Left lobe of liver (tissue), 2 donors: ENCODE measurements at places on chromosomes 1 and 21. TPM values are rescaled to one million over a fixed set of nuclear protein-coding genes. Genes with fewer than 3 reads are reported as not detected.
A peak's percentile ranks its signal among the peaks of the same experiment; 100 is the strongest.

Gene TXLNA
- total RNA-seq, result 31.1 TPM

Gene SNX7
- 8.3 TPM for total RNA-seq

Gene AZIN2
- 0.55 TPM for total RNA-seq

Gene CHIT1
- total RNA-seq, result 0.28 TPM

Gene ITGB2
- 13.6 TPM for total RNA-seq

Gene NECTIN4
- not detected for total RNA-seq

- no peak for DNase-seq
Observed at GRCh38 chr1:202579806-202580205, 130.4 kb downstream of the SYT2 start.

DNA sequence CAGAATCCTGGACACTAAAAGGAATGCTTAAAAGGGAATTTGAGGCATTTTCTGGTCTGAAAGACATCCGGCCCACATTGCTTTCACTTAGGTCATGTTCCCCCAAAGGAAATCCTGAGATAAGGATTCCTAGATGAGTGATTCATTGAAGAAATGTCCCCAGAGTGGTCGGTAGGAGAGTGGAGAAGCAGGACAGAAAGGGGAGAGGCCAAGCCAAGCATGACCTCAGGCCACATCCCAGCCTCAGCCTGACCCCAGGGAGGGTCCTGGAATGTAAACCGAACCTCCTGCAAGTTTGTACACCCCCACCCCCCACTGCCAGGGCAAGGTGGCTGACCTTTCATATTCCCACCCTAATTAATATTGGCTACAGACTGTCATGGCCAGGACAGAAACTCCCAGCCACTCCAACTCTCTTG lies 16.6 kb downstream of the HIVEP3 start:
- DNase-seq, result no peak

GRCh38 chr1:172824209-172824608 lies 165.3 kb downstream of the FASLG start:
- no peak for DNase-seq

GRCh38 chr1:46549697-46550681 lies 1.5 kb downstream of the KNCN start:
- DNase-seq, result no peak

DNA sequence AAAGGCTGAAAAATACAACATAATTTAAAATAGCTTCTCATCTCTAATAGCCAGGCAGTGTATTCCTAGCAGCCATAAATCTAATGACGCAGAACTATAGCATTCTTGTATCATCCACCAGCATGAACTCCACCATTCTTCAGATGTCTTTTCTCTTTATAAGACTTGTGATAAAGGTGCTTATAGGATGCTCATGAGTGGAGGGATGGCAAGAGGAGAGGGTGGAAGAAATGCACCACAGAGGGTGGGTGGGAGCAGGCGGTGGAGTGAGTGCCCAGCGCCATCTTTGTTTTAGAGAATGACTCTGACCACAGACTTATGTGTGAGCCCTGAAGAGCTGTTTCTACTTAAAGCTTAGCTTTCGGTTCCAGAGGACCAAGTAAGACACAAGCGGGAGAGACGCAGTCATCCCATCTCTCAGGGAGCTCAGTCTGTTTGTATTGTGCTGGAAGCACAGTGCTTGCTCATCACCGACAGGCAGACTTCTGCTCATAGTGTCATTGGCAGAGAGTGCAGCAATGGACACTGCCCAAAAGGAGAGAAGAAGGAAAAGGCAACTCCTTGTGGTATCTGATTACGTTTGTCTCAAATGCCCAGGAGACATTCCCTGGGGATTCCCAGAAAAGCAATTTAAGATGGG lies 65.6 kb downstream of the KCNJ15 start:
- DNase-seq, result no peak

DNA sequence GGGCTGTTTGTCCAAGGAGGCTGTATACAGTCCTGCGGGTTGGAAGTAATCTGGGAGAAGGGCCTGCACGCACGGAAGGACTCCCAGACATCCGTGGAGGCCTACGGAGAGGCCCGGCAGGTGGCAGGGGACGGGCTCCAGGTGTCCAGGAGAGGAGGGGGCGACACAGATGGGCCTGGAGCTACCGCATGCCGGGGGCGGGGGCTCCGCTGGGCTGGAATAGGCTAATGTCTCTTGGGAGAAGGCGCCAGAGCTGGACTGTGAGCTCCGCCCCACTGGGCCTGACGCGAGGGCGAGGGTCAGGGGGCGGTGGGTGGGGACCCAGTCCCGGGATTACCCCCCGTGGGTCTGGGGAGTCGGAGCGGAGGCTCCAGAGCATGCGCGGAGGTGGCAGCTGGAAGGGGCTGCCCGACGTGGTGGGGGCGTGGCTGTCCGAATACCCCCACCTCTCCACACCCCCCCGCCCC lies 659 bp downstream of the AGO1 start:
- DNase-seq, result peak; percentile 65

- no peak for DNase-seq
Observed at GRCh38 chr1:57976216-57976615, 552.4 kb upstream of the DAB1 start.

- no peak for DNase-seq
Observed at GRCh38 chr1:157983787-157984186, 9.7 kb upstream of the KIRREL1 start.

DNA sequence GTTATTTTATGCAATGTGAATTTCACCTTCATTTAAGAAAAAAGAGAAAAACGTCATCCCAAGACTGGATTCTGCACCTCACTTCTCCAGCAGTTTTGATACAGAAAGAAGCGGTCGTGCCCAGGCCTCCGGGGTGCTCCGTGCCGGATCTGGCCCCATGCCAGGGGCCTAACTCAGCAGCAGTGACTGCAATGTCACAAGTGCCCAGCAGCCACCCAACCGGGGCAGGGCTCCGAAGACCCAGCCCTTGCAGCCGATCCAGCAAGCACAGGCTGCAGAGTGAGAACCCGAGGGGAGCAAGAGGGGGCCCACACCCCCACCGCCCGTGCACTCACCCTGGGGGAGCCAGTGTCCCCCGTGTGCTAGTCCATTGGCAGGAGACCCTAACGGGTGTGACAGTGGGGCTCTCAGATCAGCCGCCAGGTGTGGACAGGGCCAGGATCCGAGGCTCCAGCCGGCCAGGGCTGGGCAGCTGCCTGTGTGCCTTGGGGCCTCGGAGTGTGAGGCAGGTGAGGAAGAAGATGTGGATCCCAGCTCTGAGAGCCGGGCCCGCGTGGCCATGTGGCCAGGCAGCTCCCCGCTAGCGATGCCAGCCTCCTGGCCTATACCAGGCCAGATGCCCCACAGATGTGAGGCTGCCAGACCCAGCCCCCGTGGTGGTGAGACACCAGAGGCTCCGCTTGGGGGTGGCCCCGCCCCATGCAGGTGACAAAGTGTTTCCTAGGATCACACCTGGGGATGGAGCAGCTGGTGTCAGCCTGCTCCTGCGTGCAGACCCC lies 60.6 kb downstream of the MEGF6 start:
- DNase-seq, result no peak

DNA sequence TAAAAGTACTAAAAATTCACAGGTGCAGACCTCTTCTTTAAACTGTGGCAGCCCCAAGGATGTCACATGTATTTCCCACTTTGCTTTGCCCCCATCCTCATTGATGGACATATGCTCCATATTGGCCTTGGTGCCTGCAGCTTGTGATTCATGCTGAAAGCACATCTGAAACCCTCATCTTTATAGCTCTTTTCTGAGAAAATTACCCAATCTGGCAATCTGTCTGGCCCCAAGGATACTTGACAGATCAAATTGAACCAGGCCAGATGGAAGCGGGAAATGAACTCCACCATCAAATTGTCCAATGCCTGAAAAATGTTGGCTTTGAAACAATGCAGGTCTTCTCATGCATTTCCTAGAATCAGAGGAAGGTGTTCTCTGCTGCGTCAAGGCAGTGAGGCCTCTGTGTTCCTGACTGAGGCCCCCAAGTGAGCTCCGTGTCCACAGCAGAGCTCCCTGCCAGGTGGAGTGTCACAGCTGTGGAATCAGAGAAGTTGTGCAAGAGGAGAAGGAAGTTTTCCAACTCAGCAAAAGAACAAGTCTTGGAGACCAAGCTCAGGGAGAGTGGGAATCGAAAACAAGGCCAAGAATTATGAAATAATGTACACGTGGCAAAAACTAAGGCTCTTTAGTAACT lies 323.7 kb downstream of the PLPP3 start:
- DNase-seq, result no peak

DNA sequence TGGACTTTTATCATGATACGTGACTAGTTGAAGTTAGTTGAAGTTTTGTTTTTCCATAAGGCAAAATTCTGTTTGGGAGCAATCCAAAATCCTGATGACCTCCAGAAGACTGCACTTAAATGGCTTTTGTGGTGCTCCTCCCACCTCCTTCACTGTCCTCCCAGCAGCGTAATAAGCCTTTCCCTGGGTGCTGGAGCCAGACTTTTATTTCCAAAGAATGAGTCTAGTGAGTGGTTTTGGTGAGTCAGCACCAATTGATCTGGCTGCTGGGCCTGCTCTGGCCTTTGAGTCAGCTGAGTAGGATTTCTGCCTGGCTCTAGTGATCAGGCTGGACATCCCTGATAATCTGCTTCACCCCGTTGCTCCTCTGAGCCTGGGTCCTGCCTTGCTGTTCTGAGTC lies 21.7 kb upstream of the KCND3 start:
- no peak for DNase-seq

GRCh38 chr1:64711266-64711665 lies 33.6 kb upstream of the RAVER2 start:
- DNase-seq, result no peak

DNA sequence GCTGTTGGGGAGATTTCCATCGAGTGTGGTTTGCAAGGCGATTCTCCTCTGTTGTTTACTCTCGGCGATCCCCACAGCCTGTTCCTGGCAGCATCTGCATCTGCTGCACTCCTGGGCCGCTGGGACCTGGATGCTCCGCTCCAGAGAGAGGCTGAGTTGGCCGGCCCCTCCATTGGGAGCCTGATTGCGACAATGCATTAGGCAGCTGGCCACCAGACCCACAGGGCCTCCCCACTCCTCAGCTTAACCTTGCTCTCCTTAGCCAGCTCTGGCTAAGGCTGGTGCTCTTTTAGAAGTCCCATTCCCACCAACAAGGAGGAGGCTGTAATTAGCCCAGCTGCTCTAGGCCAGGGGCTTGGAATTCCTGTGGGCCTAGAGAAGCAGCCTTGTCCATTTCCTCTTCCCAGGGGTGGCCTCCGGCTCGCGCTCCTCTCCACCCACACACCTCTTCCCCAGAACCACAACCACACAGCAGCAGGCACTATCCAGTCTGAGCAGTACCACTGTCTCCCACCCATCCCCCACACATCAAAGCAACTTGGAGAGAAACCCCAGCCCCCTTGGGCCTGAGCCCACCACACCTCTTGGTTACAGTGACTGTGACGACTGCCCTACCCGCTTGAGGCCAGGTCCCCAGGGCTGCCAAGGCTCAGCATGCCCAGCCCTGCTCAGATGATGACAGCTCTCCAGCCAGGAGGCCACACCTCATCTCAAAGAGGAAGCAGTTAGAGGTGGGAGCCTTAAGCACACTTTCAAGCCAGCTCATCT lies 193.8 kb upstream of the EDN2 start:
- no peak for DNase-seq

GRCh38 chr1:77371396-77371795 lies 89.6 kb downstream of the AK5 start:
- DNase-seq, result no peak

- DNase-seq, result no peak
Observed at GRCh38 chr1:153962088-153963029, 978 bp downstream of the SLC39A1 start.

DNA sequence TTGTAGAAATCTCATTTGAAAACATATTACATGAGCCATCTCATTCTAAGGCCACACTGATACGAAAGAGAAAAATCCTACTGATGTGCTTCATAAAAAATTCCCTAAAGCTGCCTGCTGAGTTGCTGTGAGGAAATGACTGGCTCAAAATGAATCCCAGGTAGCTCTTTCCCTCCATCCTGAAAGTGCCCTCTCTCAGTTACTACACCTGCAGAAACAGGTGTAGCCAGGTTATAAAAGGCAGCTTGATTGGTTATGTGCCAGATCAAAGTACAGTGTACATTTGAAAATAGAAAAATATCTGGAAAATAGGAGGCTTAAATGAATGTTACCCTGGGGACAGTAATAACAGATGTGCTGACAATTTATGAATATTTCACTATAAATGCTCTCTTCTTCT lies 833.4 kb upstream of the ADGRL4 start:
- DNase-seq, result no peak

GRCh38 chr1:180539136-180539535 lies 19.6 kb upstream of the OVAAL start:
- no peak for DNase-seq

GRCh38 chr21:36830100-36830499 lies 131.2 kb downstream of the SIM2 start:
- DNase-seq, result no peak

DNA sequence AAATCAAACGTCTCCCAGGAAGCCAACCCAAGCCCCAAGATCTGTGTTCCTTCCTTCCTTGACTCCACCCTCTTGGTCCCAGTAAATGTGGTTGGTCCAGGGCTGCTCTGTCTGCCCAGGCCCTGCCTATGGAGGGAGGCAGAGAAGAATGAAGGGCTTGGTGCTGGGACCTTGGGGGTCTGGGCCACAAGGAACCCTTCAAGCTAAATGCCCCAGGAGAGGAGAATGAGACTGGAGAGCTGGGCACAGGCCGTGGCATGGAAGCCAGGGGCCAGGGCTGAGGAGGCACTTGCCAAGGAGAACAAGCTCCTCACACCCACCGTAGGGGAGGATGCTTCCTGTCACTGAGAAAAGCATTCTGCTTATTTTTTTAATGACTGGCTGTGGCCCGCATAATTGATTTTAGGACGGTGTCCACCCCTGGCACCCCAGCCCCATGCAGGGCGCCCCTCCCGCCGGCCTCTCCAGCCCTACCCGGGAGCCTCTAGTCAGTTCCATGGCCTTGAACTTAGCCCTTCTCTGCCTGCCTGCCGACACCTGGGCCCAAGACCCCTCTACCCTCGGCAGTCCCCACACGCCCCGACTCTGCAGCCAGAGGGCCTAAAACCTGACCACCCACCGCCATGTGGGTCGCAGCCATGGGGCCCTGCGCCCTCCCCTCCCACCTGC lies 889 bp downstream of the CLEC20A start:
- DNase-seq, result no peak

GRCh38 chr1:55217226-55217986 lies 2.2 kb upstream of the USP24 start:
- no peak for DNase-seq

- DNase-seq, result no peak
Observed at GRCh38 chr1:173421286-173421685, 55.8 kb upstream of the PRDX6 start.

DNA sequence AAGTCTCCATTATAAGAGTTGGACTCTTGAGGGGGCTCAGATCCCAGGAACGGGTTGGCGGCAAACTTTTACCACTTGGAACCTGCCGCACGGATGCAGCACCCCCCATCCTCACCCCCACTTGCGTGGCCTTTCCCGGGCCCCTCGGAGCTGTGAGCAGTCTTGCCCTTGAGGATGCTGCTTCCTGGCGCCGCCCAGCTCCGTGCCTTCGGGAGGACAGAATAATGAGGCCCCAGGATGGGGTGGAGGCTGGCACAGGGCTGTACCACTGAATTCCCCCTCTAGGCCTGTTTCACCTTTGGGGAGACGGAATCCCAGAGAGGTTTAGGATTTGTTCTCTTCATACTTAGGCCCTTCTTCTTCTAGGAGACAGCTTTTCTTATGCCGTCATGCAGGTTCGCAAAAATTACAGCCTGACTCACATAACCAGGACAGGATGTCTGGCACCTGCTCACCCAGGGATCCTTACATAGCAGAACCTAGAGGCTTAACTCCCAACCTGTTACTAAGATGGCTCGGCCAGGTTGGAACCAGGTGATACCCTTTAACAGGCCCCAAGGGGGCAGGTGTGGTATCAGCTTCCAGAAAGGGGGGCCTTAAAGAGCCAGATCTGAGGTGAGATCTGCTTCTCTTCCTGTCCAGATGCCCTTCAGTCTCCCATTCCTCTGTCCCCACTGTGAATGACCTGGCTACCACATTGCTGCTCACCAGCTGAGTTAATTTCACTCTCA lies 1.5 kb downstream of the TRNP1 start:
- DNase-seq, result no peak
